Foreskin melanocyte (primary cell): ENCODE measurements at places on chromosomes 3 and 15.

GRCh38 chr15:96625256-96625655, 294.8 kb downstream of the NR2F2 start:
- no peak for DNase-seq

DNA sequence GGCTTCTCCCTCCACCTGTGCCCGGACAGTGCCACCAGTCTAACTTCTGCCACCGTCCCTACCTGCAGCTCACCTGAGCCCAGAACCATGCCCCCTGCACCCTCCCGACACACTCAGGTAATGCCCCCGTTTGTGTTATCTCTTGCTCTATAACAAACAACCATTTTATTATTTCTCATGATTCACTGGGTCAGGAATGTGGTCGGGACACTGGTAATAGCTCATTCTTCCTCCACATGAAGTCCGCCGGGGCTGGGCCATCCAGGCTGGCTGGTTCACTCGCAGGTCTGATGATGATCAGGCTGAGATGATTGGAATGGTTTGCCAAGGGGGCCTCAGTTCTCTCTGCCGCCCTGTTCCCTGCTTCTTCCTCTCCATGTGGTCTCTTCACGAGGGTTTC, 20.3 kb upstream of the NR2E3 start:
- no peak for DNase-seq

DNA sequence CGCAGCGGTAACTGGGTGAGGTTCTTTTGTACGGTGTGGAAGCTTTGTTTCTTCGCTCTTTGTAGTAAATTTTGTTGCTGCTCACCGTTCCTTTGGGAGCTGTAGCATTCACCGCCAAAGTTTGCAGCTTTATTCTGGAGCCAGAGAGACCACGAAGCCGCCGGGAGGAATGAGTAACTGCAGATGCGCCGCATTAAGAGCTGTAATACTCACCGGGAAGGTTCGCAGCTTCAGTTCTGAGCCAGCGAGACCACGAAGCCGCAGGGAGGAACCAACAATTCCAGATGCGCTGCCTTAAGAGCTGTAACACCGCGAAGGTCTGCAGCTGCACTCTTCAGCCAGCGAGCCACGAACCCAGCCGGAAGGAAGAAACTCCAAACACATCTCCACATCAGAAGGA, 56.0 kb upstream of the DYNC1LI1 start:
- no peak for DNase-seq

DNA sequence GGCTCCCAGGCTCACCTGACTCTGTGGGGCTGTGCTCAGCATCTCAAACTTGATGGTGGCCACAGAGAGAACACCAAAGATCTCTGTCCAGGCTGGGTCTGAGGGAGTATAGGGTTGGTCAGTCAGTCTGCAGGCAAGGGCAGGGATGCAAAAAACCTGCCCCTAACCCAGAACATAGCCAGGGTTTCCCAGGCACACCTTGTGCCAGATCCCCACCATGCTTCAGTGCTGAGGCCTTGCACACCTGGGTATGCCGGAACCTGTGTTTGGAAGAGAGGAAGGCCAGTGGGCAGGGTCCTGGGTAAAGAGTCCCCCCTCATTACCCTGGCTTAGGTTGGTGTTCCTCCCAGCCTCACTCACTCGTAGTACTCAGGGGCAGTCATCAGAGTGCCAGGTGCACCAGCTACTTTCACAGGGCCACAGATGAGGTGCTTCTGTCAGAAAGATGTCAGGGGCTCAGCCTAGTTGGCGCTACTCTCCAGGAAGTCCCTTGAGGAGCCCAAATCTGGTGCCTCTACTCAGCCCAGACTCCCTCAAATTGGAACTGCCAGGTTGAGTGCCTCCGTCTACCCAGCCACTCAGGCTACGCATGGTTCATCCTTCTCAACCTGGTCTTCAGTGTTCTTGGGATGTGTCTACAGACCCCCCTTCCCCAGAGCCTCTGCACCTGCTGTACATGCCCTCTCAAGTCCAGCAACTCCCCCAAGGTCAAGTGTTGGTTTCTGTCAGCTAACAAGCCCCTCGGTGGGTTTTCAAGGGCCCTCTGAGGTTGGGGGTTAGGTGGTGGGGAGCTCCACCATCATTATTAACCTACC, 1.8 kb downstream of the DALRD3 start:
- DNase-seq, result no peak

DNA sequence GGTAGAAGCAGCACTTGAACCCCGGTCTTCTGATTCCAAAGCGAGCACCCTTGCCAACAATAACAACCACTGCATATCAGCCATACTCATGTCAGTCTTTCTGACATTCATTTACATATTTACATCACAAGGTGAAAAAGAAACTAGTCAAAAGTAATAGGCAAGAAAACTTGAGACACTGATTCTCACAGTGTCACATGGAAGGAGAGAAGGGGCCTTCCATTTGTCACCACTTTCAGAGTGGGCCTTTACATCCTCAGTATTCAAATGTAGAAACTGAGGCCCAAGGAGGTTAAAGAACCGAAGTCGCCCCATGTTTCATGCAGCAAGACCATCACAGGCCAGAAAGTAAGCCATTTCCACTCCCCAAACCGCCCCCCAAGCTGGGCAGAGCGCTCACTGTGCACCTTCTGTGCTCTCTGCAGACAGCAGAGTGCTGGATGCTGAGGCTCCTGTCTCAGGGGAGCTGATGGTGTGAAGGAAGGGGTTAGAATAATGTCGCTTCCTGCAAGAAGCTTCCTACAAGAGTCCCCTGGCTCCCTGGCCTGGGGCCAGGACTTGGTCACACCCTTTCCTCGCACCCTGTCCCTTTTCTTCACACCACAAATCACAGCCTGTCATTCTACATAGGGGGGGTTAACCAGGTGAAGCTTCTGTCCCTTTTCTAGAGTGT, 260.1 kb downstream of the UACA start:
- DNase-seq, result no peak

GRCh38 chr3:123365450-123366143, 83.3 kb downstream of the ADCY5 start:
- no peak for DNase-seq

GRCh38 chr3:50160561-50160983, 5.4 kb downstream of the SEMA3F start:
- no peak for DNase-seq

GRCh38 chr3:122628567-122628966, 51.1 kb downstream of the PARP15 start:
- peak; percentile 48 for DNase-seq

DNA sequence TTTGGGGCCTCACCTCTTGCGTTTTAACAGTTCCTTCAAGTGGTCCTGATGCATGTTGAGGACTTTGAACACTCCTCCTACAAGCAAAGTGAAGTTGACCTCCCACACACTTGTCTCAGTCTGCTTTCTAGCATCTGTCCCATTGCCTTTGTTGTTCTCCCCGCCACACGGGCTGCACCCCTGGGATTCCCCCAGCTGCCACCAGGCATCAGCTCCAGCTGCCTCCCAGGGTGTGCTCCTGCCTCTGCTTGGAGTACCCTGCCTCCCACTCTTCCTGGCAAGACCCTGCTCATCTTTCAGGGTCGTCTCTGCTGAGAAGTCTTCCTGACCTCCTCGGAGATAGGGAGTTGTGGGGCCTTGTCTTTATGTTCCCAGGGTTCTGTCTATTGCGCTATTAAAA, 52.2 kb downstream of the IGF1R start:
- no peak for DNase-seq

- DNase-seq, result no peak
Observed at GRCh38 chr15:67179411-67179995, 75.0 kb downstream of the AAGAB start.

DNA sequence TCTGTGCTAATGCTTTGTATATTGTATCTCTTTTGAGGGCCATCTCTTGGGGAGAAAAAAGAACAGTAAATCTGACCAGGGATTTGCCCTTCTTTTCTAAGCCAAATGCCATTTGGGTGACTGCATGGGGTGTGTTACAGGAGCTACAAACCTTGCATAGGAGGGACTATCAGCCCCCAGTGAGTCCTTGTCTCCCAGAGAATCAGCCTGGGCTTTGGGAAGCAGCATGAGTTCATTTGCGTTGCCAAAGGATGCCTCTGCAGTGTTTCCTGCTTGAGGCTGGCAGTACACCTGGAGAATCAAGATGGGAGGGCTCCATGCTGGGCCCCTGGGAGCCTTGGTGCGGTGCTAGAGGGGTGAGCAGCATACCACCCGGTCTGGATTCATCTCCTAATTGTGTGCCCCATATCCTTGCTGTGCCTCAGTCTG, 49.6 kb upstream of the POLG start:
- no peak for DNase-seq

DNA sequence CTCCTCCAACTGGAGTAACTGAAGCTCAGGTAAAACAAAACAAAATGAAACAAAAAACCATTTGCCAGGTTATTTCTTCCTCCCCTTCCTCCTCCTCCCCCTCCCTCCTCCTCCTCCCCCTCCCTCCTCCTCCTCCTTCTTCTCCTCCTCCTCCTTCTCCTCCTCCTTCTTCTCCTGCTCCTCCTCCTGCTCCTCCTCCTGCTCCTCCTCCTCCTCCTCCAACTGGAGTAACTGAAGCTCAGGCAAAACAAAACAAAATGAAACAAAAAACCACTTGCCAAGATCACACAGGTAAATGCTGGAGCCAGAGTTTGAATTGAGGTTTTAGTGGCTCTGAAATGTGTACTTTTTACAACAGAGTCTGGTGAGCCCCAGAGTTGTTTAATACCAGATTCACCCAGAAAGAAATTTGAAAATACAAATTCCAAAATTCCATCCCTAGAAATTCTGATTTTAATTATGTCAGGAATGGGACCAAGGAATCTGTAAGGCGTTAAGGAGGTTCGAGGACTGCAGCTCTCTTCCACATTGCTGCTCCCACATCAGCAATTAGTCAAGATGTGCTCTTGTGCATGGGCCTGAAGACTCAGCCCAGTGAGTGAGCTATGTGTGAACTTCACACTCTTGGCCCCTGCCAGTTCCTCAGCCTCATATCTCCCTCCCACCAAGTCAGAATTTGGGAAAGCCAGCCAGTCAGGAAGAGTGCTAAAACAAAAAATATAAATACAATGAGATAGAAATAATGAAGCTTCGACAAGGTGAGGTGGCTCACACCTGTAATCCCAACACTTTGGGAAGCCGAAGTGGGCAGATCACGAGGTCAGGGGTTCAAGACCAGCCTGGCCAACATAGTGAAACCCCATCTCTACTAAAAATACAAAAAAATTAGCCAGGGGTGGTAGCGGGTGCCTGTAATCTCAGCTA, 31.6 kb upstream of the ZNF770 start:
- DNase-seq, result no peak

- no peak for DNase-seq
Observed at GRCh38 chr3:170038434-170039110, 777 bp downstream of the GPR160 start.

- DNase-seq, result no peak
Observed at GRCh38 chr15:73568564-73569280, 64.5 kb downstream of the NPTN start.

GRCh38 chr3:178950676-178951075, 120.9 kb downstream of the ZMAT3 start:
- no peak for DNase-seq

DNA sequence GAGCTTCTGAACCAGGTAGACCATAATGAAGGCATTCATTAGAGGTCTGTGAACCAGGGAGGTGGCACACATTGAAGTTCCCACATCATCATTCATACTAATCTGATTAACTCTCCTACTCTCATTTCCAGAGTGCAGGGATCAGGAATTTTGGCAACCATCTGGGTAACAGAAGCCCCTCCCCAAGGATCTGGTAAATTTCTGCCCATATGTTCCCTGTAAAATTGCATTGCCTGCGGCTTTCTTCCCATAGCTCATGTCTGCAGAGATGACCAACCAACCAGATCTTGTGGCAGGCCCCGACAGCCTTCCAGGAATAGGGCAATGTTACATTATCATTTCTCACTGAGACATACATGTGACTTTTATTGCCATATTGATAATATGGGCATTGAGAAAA, 111.4 kb upstream of the CHL1 start:
- DNase-seq, result no peak

DNA sequence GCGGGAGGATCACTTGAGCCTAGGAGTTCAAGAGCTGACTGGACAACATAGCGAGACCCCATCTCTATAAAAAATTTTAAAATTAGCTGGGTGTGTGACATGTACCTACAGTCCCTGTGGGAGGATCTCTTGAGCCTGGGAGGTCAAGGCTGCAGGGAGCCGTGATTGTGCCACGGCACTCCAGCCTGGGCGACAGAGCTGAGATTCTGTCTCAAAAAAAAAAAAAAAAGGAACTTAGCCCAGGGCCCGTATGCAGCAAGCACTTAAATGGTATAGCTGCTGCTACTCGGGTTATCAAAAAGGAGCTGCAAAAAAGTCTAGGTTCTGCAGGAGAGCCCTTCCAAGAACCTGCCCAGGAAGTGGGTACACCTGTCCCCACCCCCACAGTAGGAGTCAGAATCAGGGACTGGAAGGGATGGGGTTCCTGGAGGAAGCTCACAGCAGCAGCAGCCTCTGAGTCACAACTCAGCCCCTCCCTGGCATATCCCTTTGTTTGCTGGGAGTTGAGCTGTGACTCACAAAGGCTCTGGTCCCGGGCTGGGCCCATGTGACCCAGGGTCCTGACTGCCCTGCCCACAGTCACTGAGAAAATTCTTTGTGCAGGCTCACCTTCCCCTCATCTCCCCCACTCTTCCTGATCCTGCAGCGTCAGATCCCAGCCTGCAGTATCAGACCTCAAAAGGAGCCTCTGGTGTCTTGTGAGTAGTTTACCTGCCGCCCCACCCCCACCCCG, at the start of gene SPATA12:
SPATA12 (plus strand) TSS at position 576 of the 733 bp plus-strand sequence. CDS start 13,031 bp downstream, outside the sequence.
- DNase-seq, result peak; percentile 80

DNA sequence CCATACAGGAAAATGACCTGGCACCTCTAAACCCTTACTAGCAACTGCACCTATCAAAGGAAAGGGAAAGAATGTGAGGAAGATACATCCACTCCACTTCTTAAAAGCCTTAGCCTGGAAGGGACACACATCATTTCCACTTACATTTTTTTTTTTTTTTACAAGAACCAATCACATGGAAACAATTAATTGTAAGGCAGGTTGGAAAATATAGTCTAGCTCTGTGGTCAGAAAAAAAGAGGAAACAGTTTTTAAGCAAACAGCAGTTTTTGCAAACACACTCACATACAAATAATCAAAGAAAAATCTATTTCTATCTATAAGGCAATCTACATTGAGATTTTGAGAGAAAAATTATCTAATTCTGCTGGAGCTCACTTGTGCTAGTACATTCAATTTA, 98.9 kb upstream of the SPRED1 start:
- no peak for DNase-seq

GRCh38 chr3:194812176-194812575, 126.5 kb downstream of the FAM43A start:
- DNase-seq, result no peak

GRCh38 chr3:36814776-36815175, 50.4 kb upstream of the DCLK3 start:
- DNase-seq, result no peak
